NCI-H1694 (cell line): ENCODE measurements at places on chromosomes 11 and 22.

- no peak for DNase-seq
Measured at GRCh38 chr11:118200901-118201680, 23.7 kb downstream of the JAML start.

DNA sequence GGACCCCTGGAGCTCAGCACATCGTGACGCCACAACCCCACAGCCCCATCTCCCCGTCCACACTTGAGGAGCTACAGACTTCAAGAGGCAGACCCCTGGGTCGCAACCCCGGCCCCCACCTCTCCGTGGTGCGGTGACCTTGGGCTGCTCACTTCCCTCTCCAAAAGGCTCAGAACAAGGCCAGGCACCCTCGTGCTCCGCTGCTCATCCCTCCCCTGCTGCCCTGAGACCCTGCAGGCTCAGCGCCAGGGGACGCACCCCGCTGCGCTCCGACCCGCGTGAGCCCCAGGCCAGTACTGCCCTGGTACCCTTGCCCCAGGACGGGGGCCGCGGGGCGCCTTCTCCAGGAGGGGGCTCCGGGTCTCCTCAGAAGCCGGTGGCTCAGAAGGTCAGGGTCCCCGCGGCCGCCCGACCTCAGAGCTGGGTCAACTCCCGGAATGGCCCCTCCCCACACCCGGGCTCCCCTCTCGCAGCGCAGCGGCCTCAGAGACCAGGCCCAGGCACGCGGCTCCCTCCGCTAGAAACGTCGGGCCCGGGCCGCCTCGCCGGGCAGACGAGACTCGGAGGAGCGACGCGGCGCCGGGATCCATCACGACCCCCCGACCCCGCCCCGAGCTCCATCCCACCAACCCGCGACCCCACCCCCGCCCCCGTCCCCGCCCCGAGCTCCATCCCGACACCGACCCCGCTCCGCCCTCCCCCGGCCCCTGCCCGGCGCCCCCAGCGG is 563 bp downstream of the GATD1 start:
- no peak for DNase-seq

DNA sequence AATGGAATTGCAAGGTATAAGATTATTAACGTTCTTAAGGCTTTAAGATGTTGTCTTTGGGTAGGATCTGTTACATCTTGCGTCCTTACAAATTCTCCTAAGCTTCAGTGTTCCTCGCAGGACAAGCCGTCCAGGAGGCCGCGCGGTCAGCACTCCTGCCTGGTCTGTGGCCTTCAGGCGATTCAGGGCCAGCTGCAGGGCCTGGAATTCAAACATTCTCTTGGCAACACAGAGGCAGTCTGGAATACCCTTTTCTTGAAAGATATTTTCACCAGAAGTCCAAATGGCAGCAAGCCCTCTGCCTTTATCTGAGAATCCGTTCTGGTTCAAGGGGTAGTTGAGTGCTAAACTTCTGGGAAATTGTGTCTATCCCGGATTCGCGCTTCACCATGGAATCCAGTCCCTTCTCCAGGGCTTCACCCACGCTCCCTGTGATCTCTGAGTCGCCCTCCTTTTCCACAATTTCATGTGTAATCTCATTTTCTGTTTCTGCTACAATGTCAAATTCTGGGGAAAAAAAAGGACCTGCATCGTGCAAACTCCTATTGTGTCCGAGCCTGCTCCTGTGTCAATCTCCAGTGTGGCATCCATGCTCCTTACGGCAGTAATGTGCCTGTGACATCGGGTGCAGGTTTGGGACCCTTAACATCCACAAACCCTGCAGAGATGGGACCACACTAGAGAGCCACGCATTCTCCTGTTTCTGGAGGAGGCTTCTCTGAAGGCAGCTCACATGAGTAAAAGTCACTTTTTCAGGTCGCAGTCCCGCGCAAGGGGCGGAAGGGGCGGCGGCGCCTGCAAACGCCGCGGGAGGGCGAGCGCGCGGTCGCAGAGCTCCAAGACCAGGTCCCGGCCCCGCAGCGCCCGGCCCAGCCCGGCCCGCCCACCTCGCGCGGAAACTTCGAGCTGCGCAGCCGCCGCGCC is 25.4 kb upstream of the SORL1 start:
- DNase-seq, result no peak

DNA sequence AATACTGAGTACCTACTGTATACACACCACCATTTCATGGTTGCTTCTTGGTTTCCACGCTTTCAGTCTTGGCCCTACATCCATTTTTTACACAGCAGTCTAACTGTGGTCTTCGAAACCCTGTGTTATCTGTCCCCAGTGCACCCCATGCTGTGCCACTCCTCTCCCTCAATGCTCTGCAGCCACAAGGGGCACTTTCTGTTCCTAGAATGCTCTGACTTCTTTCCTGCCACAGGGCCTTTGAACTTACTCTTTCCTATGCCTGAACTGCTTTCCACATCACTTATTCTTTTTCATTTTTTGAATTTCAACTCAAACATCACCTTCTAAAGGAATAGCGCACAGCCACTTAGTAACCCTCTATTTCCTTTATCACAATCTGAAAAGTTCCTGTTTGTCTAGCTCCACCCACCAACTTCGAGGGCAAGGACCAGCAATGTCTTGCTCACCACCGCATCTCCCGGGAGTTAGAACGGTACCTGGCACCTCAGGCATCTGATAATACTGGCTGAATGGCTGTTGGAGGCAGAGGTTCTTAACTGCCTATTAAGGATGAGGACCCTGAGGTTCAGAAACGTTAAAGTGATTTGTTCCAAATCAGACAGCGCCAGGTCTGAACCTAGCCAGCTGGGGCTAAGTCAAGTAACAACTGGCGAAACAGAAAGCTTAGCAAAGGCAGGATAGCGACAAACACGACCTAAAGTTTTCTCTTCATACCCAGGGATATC is 568 bp downstream of the ALG8 start:
- DNase-seq, result no peak

- DNase-seq, result no peak
Measured at GRCh38 chr22:49269928-49270327, 557.7 kb downstream of the BRD1 start.

DNA sequence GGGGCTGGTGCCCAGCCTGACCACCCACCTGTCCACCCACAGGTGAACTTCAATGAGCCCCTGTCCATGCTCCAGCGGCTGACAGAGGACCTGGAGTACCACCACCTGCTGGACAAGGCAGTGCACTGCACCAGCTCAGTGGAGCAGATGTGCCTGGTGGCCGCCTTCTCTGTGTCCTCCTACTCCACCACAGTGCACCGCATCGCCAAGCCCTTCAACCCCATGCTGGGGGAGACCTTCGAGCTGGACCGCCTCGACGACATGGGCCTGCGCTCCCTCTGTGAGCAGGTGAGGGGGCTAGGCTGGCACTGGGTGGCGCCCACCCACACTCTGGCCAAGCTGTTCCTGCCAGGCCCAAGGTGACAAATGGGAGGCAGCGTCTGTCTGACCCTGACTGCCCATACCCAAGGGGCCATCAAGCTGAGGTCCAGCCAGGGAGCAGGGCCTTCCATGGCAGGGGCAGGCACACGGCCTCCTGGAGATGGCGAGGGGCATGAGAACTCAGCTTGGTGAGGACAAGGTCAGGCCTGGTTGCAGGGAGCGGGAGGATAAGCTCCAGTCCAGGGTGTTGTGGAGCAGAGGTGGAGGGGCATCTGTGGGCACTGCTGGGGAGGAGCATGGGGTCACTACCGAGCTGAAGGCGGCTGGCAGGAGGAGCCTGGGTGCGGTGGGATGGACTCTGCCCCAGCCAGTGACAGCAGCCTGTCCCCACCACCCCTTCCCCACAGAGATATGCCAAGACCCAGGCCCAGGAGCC is 77.7 kb downstream of the MORC2 start:
- DNase-seq, result no peak

DNA sequence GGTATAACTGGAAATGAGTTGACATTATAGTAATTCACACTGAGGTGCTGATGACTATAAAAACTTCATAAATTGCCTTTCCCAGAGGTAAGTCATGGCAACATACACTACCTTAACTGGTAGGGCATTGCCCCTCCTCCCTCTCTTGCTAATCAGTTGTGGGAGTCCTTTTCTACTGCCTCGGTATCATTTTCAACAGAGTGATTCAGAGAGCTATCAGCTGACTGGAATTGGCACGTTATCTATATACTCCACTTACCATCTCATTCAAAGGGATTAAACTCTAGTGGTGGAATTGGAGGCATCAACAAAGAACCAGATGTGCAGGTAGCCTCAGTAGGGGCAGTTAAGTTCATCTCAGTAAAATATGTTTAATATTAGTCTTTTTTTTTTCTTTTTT is 8.0 kb upstream of the NUP160 start:
- no peak for DNase-seq

DNA sequence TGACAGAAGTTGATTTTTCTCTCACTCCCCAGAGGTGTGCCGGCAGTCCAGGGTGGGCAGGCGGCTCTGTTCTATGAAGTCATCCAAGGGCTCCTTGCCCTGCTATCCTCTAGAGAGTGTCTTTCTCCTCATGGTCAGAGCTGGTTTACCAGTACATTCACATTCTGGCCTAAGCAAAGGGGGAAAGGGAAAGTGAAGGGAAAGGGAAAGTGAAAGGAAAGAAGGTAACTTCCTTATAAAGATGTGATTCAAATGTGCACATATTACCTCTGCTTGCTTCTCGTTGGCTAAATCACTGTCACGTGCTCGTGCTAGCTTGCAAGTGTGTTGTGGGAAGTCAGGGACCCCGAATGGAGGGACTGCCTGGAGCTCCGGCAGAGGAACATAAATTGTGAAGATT is 2.9 kb upstream of the HTATIP2 start:
- DNase-seq, result no peak

DNA sequence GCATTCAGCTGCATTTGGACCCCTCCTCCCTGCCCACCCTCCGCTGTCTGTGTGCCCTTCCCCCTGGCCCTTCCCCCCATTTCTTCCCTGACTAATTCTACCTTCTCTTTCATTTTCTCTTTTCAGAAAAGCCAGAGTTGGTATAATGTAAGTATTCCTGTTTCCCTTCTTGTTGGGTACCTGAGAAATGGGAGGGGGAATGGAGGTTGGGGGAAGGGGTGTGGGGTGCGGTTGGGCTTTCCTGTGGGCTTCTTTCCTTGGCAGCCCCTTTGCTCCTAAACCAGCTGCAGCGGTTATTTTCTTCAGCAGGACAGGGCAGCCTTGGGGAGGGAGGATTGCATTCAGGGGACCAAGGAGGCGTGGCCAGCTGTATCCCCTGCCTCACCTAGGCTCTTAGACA is 70.2 kb downstream of the SCN3B start:
- no peak for DNase-seq

- DNase-seq, result no peak
Measured at GRCh38 chr11:3830730-3831129, 10.0 kb downstream of the RHOG start.

DNA sequence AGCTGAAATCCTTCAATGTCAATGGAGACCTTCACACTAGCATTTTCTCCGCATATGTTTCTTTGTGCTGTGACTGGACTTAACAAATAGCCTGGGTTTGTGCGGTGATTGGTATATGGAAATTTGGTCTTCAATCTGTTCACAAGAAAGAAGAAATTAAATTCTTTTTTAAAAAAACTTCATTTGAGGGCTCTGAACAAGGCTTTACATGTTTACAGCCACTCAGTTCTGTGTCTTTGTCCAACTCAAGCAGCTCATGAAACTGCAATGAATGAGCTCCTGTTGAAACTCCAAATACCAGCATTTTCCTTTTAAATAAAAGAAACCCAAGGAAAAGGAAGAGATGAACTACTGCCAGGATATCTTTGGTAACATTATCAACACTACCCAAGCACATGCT is 57.3 kb downstream of the PIK3C2A start:
- no peak for DNase-seq

- DNase-seq, result no peak
Measured at GRCh38 chr11:124519850-124520549, 23.5 kb downstream of the OR8B12 start.

- no peak for DNase-seq
Measured at GRCh38 chr11:60867871-60868681, 734 bp downstream of the ZP1 start.

DNA sequence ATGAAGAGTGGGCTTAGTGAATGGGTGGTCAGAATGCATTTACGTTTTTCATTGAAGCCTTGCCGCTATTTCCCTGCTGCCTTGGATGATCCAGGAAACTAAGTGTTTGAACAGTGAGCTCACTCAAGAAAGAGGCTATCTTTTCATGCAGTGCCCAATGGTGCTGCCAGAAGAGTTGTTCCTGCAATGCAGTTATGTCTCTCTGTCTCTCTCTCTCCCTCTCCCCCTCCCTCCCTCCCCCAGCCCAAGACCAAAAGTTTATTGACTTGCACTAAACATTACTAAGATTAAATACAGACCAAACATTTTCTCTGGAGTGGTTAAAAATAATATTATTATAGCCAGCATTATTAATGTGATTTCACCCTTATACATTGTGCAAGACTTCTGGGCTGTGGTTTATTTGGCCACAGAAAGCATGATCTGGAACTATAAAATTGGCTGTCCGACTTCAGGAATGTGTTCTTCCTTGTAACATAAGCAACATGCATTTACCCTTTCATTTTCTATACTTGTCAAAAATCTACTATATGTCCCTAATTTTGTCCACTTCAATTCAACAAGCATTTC is 6.6 kb upstream of the FUT4 start:
- DNase-seq, result no peak

- no peak for DNase-seq
Measured at GRCh38 chr11:60230681-60231080, 12.3 kb downstream of the MS4A4E start.

- no peak for DNase-seq
Measured at GRCh38 chr11:44509296-44509695, 56.2 kb upstream of the CD82 start.

DNA sequence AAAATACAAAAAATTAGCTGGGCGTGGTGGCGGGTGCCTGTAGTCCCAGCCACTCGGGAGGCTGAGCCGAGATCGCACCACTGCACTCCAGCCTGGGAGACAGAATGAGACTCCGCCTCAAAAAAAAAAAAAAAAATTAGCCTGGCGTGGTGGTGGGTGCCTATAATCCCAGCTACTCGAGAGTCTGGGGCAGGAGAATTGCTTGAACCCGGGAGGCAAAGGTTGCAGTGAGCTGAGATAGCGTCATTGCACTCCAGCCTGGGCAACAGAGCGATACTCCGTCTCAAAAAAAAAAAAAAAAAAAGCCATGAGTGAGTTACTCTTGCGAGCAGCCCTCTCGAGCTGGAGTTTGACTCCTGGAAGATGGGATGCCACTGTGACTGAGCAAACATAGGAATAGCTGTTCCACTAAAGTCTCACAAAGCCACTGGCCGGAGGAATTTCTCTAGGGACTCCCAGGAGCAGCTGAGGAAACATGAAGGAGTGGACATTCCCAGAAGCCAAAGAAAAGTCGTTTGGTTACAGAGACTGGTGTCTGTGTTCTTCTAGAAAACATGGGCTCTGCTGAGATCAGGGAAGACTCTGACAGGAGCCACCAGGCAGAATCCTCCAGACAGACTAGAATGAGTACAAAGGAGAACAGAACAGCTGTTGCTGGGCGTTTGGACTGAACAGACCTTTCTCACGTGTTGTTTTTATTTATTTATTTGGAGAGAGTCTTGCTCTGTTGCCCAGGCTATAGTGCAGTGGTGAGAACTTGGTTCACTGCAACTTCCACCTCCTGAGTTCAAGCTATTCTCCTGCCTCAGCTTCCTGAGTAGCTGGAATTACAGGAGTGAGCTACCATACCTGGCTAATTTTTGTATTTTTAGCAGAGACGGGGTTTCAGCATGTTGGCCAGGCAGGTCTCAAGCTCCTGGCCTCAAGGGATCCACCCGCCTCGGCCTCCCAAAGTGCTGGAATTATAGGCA is 32.4 kb upstream of the MYH9 start:
- DNase-seq, result no peak

- no peak for DNase-seq
Measured at GRCh38 chr22:41739576-41739975, 40.3 kb downstream of the MEI1 start.
